ENCODE measurements at places on chromosomes 7 and 10.
A peak's percentile ranks its signal among the peaks of the same experiment; 100 is the strongest.

GRCh38 chr7:90530263-90530662 is 60.8 kb downstream of the PTTG1IP2 start:
- DNase-seq = no peak

GRCh38 chr10:34131152-34131551 is 683.9 kb downstream of the PARD3 start:
- DNase-seq = no peak

DNA sequence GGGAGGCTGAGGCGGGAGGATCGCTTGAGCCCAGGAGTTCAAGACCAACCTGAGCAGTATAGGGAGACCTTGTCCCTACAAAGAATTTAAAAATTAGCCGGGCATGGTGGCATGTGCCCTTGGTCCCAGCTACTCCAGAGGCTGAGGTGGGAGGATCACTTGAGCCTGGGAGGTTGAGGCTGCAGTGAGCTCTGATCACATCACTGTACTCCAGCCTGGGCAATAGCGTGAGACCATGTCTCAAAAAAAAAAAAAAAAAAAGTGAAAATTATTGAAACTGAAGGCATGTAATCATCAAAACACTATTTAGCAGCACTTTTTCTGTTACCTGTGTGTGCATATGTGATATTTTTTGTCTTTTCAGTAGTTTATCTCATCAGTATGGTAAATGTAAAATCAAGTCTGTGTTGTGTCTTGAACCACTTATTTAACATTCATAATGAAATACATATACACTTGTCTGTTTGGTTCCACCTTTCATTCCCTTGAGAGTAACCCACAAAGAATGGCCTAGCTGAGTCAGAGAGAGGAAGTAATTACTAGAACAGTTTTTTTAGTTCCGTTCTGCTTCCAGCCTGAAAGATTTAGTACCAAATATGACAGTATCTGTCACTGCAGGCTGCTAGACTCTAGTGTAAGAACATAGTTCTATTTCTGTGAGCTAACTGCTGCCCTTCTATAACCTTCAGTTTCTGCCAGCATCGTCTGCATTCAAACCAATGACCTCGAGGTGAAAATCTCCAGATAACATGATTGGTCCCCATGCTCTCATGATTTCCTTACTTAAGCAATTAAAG is 68.6 kb downstream of the MMRN2 start:
- DNase-seq = peak; percentile 27

- no peak for DNase-seq
These were observed 39.9 kb upstream of the HECW1 start for GRCh38 chr7:43072530-43072929.

- no peak for DNase-seq
These were observed 1.3 kb downstream of the MKI67 start for GRCh38 chr10:128124813-128125403.

- DNase-seq = no peak
These were observed 22.6 kb downstream of the DYDC1 start for GRCh38 chr10:80333983-80334382.

DNA sequence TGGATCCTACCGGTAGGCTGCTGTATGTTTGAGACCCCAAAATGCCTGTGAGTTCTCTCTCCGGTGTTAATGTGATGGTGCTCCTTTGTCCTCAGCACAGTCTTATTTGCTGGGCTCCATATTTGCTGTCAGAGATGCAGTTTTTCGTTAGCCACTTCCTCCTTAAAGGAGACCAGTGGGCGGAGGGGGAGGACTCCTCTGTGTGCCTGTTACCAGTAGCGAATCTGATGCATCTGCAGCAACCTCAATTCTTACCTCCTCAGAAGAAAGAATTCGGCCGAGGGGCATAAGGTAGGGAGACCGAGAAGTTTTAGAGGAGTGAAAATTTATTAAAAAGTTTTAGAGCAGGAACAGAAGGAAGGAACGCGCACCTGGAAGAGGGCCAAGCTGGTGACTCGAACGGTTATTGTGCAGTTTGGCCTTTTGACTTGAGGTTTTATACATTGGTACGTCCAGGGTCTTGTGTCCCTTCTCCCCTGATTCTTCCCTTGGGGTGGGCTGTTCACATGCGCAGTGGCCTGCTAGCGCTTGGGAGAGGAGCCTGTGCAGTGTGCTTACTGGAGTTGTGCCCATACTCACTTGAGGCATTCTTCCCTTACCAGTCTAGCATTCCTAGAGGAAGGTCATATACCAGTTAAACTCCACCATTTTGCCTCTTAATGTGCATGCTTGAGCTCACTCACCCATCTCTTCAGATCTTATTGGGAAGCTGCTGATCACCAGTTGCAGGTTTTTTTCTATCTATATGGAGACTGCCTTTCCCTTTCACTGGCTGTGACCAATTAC is 49.5 kb downstream of the GNAI1 start:
- no peak for DNase-seq

DNA sequence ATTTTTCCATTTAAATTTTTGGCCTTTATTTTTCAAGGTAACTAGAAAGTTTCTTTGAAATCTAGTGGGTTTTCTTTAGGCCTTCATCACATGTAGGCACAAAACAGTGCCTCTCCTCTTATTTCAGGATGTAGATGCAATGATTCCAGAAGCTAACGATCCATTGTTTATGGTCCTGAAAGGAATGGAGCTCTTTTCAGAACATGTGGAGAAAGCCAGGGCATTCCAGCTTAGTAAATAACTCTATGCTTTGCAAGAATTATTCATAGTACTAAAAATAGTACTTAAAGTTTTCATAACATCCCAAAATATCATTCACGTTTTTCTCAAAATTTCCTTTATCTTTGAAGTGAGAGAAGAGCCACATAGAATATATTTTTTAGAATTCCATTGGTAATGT is 91.3 kb downstream of the DYNC1I1 start:
- DNase-seq = no peak

GRCh38 chr7:149306854-149307253 is 44.9 kb downstream of the ZNF783 start:
- DNase-seq = no peak

DNA sequence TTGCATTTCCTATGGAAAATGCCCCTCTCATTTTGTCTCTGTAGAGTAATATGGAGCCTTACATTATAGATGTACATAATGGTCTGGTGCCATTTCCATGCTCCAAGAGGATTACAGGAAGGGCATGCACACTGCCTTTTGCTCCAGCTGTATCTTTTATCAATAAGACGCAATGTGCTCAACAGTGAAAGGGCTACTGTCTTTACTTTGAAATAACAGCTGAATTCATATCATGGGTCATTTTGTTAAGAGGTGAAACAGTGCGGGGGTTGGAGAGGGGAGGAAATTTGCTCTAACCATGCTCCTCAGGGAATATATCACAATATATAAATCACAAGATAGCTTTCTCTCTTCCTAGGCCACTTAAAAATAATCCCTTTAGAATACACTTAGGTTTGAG is 77.7 kb downstream of the ICA1 start:
- no peak for DNase-seq

- no peak for DNase-seq
These were observed 23.5 kb upstream of the TRIM8 start for GRCh38 chr10:102620591-102621442.

DNA sequence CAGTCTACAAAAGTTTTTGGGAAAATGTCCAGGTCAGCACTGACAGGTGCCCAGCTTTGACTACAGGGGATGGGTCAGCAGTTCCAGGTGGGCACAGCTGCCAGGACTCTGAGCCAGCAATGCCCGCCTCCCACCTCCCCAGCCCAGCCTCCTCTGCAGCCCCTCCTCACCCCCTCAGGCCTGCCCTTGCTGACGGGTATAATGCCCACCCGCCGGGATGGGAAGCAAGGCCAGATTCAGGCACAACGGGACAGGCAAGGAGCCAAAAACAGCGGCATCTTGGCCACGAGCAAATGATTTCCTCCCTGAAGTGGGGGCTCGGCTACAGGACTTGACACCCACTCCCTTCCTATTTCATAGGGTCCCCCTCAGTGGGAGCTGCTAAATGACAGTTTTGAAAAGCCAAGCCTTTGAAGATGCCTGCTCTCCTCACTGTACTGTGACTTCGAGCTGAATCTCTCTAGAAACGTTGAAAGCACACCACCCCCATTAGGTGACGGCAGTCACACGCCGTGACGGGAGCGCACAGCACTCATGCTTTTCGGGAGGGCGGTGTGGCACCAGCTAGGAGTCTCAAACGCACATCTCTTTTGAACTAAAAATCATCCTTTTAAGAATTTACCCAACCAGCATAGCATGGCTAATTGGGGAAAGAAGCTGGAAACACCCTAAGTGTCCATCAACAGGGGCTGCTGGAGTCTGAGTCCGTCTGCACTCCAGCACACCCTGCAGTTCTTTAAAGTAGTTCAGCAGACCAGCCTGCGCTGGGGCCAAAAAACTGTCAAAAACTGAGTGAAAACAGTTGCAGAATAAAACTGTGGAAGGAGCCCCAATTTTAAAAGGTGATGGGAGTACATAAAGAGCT is 29.6 kb downstream of the MAD1L1 start:
- peak; percentile 46 for DNase-seq

- DNase-seq = no peak
These were observed 26.7 kb downstream of the VCL start for GRCh38 chr10:74024600-74024999.

DNA sequence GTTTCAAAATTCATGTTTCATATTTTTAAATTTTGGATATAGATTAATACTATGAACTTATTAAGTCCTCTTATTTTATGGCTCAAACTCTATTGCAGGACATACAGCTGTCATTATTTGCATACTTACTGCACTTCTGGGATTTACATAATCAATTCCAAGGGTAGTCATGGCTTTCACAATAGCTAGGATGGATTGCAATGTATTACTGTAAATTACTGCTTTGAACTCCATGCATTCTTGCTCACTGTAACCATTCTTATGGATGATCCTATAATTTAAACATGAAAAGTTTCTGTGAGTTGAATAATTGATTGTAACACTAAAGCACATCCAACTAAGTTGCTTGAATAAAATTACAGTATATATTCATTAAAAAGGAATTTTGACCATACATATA is 23.5 kb downstream of the GNAT3 start:
- DNase-seq = no peak

- peak; percentile 80 for DNase-seq
These were observed 10.5 kb downstream of the TMEM273 start for GRCh38 chr10:49177391-49178355.

- DNase-seq = no peak
These were observed 20.7 kb downstream of the LAMB1 start for GRCh38 chr7:107982042-107982840.

DNA sequence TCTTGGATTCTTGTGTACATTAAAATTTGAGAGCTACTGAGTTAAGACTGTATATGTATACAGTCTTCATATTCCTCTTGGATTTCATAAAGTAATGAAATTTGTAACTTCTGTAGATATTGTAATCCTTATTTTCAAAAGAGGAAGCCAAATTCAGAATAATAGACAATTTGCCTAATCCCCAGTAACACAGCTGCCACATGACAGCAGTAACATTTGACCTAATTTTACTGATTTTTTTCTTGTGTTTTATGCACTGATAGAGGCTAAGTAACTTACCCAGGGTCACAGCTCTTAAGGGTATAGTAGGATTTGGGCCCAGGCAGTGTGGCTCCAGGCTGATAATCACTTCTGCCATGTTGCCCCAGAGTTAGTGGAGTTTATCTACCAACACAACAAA is 40.4 kb upstream of the IL6 start:
- no peak for DNase-seq

DNA sequence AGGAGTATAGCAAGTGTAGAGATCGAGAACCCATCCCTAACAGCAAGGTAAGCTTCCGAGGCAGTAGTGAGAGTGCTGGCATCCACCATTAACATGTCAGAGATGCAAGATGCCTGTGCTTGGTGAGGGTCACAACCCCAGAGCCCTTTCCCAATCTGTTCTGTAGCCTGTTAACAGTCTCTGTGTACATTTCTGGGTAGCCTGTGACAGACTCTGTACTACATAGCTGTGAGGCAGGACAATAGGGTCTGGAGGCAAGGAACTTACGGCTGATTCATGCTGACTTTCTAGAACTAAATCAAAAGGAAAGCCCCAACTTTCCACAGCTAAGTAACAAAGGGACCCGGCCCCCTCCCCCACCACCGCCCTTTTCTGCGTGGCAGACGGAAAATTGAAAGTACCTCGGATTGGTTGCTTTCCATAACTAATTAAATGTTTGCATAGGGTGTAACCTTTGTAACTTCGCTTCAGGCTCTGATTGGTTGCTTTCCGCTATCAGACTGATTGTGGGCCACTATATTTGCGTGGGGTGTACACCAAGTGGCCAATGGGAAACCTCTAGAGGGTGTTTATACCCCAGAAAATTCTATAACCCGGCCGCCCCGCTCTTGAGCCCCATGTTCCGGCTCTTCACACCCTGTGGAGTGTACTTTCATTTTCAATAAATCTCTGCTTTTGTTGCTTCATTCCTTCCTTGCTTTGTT is 1.4 kb upstream of the TMEM168 start:
- no peak for DNase-seq

GRCh38 chr7:80847027-80847426 is 71.8 kb downstream of the SEMA3C start:
- DNase-seq = no peak

DNA sequence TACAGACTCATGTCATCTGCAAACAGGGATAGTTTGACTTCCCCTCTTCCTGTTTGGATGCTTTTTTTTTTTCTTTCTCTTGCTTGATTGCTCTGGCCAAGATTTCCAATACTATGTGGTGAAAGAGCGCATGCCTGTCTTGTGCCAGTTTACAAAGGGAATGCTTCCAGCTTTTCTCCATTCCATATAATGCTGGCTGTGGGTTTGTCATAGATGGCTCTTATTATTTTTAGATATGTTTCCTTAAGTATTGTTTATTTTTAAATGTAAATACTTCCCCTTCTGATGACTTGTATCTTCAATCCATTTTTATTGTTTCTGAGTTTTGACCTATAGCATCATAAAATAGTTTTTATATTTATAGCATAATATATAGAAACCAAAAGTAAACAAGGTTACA is 17.9 kb downstream of the FAM237B start:
- DNase-seq = no peak

DNA sequence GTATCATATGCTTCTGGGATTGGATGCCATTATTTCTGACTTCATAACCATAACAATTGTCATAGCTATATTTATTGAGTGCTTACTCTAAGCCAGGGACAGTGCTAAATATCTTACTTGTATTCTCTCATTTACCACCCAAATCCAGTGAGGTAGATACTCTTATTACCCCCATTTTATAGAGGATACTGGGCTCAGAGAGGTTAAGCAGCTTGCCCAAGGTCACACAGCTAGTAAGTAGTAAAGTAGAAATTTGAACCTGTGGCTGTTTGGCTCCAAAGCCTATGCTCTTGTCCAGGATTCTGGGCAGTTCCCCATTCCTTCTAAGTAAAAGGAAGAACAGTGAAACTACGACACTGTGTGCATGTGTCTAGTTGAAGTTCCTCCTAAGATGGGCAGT is 56.5 kb downstream of the COL13A1 start:
- DNase-seq = no peak

DNA sequence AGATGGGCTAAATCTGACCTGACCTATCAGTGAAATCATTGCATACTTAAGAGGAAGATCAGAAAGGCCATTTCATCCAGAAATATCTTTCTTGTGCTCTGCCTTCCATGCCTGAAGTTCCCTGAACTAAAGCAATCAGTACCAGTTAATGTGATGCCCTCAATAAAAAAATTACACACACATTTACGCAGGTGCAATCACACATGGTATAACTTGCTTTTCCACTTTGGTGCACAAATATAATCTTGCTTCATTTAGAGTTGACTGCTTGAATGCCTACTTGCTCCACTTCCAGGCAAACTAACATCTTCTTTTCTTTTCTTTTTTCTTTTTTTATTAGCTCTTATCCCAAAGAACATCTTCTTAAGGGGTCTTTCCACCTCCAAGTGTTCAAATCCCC is 58.3 kb upstream of the KIF5B start:
- no peak for DNase-seq

Measured in astrocyte of the hippocampus (primary cell).